Stimulated activated CD8-positive, alpha-beta memory T cell treated with anti-CD3 and anti-CD28 coated beads, Interleukin-7, amount 100 ng/mL, for 1 hour (primary cell): ENCODE measurements at places on chromosomes 3 and 15.

GRCh38 chr3:98991393-98991792, 89.9 kb upstream of the DCBLD2 start:
- no peak for DNase-seq

GRCh38 chr3:66302288-66302687, 81.5 kb downstream of the SLC25A26 start:
- DNase-seq = no peak

GRCh38 chr3:191321019-191321767, 8.0 kb upstream of the CCDC50 start:
- DNase-seq = no peak

DNA sequence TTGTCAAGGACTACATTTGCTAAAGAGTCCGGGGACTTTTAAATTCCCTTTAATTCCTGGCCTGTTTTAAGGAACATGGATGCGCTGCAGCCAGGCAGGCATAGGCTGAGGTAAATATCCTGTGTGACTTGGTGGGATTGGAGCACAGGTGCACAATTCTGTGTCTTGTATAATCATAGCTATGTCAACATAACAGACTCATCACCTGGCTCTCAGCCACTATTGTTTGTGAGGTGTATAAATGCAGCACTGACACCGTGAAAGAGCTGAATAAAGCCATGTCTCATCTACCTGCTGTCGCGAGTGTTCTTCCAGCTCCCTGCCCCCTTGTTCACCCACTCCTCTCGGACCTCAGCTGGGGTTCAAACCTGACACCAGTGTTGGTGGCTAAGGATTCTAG, 109.7 kb downstream of the MFSD1 start:
- DNase-seq = no peak

DNA sequence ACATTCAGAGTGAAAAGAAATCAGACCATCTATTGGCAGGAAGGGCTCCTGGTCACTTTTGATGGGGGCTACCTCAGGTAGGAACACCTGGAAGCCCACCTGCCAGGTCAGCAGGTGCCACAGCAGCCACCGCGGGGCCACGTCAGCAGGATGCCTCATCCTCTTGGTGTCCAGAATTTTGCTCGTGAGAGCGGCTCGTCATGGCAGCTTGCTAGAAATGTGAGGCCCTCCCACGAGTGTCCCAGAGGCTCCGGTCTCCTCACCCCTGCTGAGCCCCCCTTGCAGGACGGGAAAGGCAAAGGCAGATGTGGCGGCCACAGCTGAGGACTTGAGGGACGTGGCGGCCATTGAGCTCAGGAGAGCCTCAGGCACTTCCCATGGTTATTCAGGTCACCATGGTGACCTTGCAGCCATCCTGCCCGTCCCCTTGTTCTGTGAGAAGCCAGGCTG, 129.4 kb downstream of the LRRK1 start:
- no peak for DNase-seq

GRCh38 chr15:70344666-70345065, 246.9 kb upstream of the TLE3 start:
- no peak for DNase-seq

GRCh38 chr15:69958496-69959084, 139.1 kb downstream of the TLE3 start:
- DNase-seq = no peak

DNA sequence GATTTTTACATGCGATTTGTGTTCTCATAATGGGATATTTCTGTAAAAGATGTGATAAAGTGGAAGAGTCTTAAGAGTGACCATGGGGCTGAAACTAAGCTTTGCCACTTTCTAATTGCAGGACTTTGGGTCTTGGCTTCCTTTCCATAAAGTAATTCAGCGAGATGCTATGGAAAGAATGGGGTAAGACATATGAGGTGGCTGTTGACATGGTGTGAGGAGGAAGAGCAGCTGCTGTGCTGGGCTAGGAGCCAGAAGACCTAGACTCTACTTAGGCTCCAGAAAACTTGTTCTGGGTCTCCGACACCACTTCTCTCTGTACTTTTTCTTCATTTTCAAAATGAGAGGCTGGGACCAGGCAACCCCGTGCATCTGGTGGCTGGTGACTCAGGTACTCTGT, 654.5 kb upstream of the CFAP20DC start:
- DNase-seq = no peak

GRCh38 chr15:50100486-50100885, 18.5 kb downstream of the ATP8B4 start:
- no peak for DNase-seq

- no peak for DNase-seq
These were observed 194.5 kb upstream of the TBC1D5 start for GRCh38 chr3:17936736-17937480.

- DNase-seq = no peak
These were observed 738 bp downstream of the COMMD2 start for GRCh38 chr3:149751551-149751950.

- no peak for DNase-seq
These were observed 115.8 kb downstream of the PLCH1 start for GRCh38 chr3:155629056-155629455.

DNA sequence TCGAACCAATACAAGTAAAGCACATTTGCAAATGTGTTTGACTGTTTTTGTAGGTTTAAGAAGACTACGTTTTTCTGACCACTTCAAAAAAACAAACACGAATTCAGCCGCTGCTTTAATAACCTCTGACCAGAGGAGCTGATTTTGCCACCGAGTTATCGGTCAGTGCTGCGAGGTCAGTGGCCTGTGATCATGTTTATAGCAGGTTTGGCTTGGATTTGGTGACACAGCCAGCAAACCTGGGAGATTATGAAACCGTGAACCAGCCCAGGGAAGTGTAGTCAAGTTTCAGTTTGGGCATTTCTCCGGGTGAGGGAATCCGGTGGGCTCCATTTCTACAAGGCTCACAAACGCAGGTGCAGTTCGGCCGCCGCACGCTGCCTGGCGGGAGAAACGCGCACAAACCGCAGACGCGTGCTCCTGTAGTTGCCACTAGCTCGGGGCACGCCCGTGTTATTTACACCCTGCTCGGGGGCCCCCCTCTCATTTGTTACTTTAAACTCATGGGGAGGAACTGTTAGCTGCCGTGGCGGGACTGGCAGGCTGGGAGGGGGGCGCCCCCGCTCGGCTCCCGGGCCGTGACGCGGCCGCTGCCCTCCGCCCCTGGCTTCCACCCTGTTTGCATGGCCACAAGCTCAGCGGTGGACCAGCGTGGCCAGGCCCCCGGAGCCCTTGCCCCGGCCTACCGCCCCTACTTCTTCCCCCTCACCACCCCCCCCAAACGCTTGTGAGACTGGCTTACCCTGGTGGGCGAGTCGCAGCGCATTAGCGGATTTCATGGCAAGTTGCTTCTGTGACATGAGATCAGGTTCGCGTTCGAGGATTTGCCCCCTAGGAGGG, 13.6 kb upstream of the ONECUT1 start:
- no peak for DNase-seq

- peak; percentile 73 for DNase-seq
These were observed 16.1 kb downstream of the SH2D7 start for GRCh38 chr15:78108300-78109084.

DNA sequence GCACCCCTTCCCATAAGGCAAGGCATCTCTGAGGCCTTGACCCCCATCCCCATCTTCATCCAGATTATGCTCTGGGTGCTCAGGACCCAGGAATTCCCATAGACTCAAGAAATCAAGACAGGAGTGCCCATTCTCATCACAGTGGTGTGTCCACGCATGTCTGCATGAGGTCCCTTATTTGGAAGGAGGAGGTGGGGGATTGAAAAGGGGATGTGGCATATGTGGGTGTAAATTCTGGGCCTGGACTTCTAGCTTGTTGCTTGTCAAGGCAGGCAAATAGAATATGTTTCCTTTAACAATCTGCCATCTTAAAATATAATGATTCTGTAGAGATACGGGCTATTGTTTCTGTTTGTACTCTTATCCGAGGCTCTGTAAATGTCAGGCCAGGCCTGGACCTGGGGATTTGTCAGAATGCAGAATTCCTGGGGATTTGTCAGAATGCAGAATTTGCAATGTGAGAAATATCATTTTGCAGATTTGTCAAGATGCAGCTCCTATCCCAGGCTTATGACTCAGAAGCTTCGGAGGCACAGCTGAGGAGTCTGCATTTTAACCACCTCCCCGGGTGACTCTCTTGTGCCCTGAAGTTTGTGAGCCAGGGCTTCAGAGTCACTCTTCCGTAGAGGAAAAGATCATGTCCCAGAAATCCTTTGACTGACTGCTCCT, 157.8 kb downstream of the SV2B start:
- no peak for DNase-seq

GRCh38 chr15:101276501-101277037, 716 bp downstream of the SELENOS start:
- DNase-seq = no peak

GRCh38 chr3:5072100-5072816, 49.8 kb upstream of the ARL8B start:
- no peak for DNase-seq

- no peak for DNase-seq
These were observed 348.8 kb downstream of the ROBO1 start for GRCh38 chr3:79418855-79419621.

GRCh38 chr3:13372126-13372525, 48.0 kb downstream of the NUP210 start:
- no peak for DNase-seq

DNA sequence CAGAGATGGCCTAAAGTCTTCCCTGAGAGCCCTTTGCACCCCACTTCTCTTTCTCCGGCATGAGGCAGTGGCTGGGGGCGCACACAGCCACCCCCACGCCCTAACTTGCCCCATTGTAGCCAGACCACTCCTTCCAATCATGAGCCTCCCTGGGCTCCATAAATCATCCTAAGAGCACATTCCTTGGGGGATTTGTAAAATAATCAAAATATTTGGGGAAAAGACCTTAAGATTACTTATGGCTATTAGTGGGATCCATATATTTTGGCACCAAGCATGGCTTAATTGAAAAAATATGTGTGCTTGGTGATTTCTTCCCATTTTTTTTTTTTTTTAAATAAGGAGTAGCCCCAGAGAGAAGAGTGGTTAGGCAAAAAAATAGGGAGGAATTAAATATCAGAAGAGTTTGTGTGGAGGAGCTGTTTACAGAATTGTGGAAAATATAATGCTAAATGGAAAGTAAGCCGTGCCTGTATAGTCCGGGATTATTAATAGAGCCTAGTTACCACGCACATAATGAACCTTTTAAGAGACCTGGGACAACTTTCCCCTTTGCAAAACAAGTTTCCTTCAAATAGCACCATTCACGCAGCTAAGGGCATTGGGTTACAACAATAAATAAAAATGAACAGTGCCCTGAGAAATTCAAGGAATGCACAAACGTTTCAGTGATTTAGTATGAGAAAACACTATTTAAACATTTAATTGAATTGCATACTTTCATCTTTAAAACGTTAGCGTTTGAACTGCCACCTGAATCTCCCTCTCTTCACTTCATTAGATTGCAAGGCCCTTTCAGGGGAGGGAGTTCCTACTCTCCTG, 46.1 kb downstream of the SMAD6 start:
- DNase-seq = no peak

GRCh38 chr3:109137761-109138160, 1.2 kb downstream of the C3orf85 start:
- DNase-seq = no peak

DNA sequence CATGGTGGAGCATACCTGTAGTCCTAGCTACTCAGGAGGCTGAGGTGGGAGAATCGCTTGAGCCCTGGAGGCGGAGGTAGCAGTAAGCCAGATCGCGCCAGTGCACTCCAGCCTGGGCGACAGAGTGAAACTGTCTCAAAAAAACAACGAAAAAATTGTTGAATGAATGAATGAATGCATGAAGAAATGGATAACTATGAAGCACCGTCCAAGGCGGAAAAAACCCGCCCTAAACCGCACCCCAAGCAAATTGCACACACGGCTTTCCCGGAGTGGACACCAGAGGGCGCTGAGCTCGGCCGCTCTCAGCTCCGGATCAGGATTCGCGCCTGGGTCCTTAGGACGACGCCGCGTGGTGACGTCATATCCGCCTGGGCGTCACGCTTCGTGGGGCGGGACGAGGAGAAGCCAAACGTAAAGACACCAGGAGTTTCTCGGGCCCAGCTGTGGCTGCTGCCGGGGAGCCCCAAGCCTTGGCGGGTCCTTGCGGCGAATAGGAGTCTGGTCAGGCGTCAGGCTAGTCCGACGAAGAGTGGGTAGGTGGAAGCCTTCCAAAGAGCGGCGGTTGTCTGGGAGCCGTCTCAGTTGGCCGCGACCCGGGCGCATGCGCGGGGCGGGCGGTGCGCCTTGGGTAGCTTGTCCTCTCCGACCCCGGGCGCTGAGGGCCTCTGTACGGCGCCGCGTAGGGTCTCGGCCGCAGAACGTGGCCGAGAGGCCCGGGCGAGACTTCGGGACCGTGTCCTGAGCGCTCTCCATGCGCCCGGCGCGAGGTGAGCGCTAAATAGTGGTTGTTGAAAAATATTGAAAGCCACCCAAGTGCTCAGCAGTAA, at the start of the genes HTD2 and RPP14:
HTD2 (plus strand) TSS at position 639 of the 830 bp plus-strand sequence. CDS start 11,094 bp downstream, outside the sequence.
RPP14 (plus strand) TSS at position 364 of the 830 bp plus-strand sequence. CDS start 4,085 bp downstream, outside the sequence.
- peak; percentile 99 for DNase-seq

DNA sequence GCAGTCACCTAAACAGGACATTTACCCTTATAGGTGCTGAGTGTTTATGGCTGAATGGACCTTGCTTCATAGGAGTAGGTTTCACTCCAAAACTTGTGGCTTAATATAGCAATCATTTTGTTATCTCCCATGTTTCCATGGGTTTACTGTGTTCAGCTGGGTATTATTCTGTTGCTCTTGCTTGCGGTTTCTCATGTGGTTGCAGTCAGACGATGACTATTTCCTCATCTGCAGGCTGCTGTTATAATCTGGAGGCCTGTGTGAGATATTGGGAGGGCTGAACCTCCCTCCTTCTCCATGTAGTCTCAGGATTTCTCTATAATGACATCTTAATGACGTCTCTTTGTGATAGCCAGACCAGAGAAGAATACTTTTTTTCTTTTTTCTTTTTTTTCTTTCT, 98.1 kb downstream of the ZPLD1 start:
- DNase-seq = no peak

GRCh38 chr3:120708408-120708807, 26.4 kb upstream of the HGD start:
- no peak for DNase-seq

GRCh38 chr3:197151580-197151979, 122.0 kb upstream of the MELTF start:
- DNase-seq = no peak

DNA sequence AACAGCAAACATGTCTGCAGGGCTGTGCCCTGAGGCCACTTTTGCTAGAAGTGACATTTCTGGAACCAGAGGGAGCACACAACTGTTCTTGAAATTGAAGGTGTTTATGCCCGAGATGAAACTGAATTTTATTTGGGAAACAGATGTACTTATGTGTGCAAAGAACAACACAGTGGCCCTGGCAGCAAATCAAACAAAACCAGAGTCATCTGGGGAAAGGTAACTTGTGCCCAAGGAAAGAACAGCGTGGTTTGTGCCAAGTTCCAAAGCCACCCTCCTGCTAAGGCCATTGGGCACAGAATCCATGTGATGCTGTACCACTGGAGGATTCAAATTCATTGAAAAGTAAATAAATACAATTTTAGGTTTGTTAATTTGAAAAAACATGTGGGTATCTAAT, 31.2 kb upstream of the RARRES1 start:
- no peak for DNase-seq
